ENCODE measurements at places on chromosomes 7 and 10. TPM values are rescaled to one million over a fixed set of nuclear protein-coding genes. Genes with fewer than 3 reads are reported as not detected.

GRCh38 chr10:106592396-106592795 lies 572.1 kb downstream of the SORCS1 start:
- DNase-seq: no peak

DNA sequence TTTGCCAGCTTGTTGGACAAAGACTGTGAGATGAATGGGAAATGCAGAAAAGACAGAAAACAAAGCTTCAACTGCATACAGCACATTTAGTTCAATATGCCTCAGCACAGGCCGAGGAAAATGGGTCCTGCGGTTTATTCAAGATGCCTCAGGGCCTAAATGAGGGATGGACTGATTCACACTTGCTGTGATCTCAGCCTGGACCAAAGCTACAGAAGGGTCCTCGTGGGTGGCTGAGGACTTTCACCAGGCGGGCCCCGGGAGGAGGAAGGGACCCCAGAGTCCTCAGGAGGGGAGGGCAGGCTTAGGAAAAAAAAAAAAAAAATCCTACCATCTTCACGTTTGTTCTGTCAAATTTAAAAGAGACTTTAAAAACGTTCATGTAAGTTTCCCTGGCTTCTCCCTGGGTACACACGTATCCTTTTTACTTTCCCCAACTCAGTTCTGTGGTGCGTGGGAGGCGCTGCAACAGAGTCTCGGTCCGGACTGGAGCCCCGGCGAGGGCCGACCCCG lies 624 bp upstream of the ZNF783 start:
- DNase-seq: no peak

- DNase-seq: no peak
Observed at GRCh38 chr7:44727158-44727936, 21.3 kb upstream of the ZMIZ2 start.

AGK gene
- 41.3 TPM for total RNA-seq

AGFG2 gene
- 35.4 TPM for total RNA-seq

- no peak for DNase-seq
Observed at GRCh38 chr10:108051218-108051617, 886.7 kb upstream of the SORCS1 start.

DNA sequence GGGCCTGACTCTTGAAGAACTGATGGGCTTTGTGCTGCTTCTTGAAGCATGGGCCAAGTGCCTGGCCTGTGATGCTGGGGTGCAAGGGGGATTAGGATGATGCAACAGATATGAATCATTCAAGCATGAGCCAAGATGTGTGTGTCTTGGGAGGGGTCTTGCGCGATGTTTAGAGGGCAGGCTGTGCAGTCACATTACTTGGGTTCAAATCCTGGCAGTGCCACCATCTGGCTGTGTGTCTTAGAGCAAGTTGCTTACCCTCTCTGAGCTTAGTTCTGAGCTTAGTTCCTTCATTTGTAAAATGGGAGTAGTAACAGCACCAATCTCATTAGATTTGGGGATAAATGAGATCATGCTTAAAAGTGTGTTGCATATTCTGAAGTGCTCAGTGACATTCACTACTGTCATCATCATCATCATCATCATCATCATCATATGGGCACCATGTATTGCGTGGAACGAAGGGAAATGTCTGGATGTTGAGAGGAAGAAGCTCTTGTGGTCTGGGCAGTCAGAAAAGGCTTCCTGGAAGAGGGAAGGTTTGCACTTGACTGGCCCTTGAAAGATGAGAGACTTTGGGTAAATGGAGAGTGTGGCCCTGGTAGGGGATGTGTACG lies 9.3 kb downstream of the UNC5B start:
- DNase-seq: no peak

- DNase-seq: no peak
Observed at GRCh38 chr10:93752761-93753160, 5.0 kb upstream of the LGI1 start.

KCND2 gene
- 0.24 TPM for total RNA-seq

TAS2R4 gene
- 0.12 TPM for total RNA-seq

SHH gene
- not detected for total RNA-seq

DNA sequence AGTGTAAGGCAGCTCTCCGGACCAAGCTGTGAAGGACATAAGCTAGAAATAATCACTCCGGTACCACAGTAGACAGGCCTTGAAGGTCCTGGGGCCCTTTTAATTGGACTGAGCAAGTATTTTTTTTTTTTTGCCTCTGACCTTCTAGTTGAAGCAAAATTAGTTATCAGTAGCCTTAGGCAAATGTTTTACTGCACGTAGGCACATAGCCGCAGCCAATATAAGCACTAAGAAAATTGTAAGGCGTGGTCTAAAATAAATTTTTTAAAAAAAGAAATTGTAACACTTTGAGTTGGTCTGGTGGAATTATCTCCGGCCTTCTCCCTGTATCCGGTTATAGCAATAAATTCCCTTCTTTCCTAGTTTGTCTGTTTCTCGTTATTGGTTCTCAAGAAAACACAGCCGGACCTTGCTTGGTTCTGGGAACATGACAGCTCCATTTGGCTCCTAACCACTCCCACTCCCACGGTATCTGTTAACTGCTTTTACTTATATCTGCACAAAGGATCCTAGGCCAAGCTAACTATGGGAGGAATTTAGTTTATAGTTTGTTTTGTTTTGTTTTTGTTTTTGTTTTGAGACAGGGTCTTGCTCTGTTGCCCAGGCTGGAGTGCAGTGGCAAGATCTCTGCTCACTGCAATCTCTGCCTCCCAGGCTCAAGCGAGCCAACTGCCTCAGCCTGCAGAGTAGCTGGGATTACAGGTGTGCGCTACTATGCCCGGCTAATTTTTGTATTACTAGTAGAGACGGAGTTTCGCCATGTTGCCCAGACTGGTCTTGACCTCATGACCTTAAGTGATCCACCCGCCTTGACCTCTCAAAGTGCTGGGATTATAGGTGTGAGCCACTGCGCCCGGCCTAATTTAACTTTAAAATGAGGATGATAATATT lies 124.4 kb upstream of the KIF5B start:
- DNase-seq: no peak

DNA sequence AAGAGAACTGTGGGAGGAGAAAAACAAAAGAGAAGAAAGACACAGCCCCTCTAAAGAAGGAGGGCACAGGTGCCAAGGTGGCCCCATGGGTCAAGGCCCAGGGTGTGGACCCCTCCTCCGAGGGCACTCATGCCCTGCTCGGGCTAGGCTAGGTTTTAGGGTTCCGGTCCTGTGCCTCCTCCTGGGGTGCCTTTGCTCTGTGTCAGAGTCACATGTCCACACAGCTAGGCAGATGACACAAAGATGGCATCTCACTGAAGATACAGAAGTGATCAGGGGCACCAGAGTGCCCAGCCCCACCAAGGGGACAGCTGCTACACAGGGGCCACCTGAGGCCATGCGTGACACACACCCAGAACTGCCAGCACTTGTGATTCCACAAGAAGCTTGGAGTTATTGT lies 116.4 kb upstream of the PPIF start:
- DNase-seq: no peak

ENKUR gene
- not detected for total RNA-seq

EVX1 gene
- not detected for total RNA-seq

- peak; percentile 17 for DNase-seq
Observed at GRCh38 chr10:110546077-110546476, 21.4 kb upstream of the SMC3 start.

DNA sequence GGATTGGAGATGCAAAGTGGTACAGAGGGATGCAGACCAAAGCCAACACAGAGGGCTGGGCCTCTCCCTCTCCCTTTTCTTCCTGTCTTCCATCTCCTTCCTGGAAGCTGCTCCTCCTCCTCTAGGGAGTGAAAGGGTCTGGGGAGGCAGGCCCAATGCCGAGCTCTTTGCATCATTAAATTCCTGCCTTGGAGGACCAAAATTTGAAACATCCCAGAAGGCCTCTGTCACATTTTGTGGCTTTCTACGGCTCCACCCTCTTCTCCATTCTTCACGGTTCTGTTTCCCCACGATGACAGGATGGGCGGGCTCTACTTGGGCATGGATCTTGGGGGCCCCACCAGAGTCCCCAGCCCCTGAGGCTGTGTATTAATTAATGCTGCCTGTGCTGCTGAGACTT lies 76.4 kb downstream of the NEURL1 start:
- no peak for DNase-seq

DNA sequence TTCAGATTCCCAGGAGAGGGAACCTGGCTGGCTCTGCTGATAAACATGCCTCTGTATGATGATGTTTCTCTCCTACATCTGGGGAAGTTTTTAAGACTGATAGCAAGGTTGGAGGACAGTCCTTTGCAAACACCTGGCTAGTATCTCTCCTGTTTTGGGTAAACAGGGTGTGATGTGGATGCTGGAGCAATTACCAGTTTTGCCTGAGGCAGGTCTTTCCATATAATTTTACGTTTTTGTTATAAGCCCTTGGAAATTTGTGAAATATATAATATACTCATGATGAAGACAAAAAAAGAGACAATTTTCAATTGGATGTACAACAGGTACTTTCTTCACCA lies 138.6 kb downstream of the ADAM22 start:
- no peak for DNase-seq

PPP1R3C gene
- total RNA-seq: 64.4 TPM

DNA sequence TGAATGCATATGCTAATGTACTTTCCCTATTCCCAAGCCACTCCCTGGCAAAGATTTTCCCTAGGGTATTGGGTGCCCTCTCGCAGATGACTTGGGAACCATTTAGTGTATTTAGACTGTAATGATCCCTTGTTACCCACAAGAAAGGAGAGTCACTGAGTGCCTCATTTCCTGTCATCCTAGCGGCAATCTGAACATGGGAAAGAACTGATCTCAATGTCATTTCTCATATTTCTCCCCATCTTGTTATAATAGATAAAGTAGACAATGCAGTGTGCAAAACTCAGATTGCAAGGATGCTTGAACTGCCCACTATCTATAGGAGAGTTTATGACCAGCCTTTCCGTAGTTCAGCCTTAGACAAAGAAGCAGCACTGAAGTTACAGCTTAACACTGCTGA lies 123.3 kb downstream of the MICU1 start:
- DNase-seq: no peak

DNA sequence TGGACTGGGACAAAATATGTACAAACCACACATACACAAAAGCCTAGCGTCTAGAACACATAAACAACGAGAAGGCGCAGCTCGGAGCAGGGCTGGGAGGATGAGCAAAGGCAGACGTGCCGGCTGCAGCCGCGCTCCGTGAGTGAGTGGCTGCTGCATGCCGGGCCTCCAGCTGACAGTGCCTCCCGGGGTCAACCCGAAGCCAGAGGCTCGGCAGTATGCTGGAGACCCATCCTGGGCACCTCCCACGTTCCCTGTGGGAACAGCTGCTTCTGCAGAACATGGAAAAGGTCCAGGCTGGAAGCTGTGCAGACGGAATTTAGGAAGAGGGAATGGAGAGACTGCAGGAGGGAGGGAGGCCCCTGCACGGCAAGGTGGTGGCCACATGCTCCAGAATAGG lies 3.6 kb upstream of the GPR146 start:
- no peak for DNase-seq

PKD2L1 gene
- not detected for total RNA-seq

- no peak for DNase-seq
Observed at GRCh38 chr7:39588416-39588815, 22.2 kb downstream of the YAE1 start.

- no peak for DNase-seq
Observed at GRCh38 chr10:116827214-116827671, 22.1 kb upstream of the ENO4 start.

DNA sequence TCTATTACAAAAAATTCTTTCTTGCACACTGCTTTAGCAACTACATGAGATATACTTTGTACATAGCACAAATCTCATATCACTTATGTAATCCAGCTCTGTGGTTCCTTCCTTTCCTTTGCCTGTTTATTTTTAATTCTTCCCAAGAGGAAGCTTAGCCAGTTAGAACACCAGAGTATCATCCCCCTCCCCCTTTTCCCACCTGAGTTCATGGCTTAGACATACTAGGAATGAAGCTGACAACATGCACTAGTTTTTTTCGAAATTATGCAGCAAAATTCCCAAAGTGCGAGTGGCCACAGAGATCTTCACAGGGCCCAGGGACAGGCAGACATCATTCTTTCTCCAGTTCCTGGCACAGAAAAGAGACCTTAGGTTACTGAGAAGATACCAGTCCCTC lies 17.8 kb downstream of the CAV1 start:
- no peak for DNase-seq

GRCh38 chr7:262251-262572 lies 27.8 kb upstream of the FOXL3 start:
- peak; percentile 21 for DNase-seq

DNA sequence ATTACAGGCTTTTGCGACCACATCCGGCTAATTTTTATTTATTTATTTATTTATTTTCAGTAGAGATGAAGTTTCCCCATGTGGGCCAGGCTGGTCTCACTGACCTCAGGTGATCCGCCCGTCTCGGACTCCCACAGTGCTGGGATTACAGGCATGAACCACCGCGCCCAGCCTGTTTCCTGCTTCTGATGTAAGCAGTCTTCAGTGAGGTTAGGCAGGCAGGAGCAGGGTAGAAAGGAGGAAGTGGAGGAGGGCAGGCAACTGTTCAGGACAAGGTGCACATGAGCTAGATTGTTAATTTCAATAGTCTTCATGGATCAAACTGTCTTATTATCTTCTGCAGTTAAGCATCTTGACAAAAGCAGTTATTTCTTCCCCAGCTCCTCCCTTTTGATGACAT lies 605.0 kb downstream of the CCSER2 start:
- no peak for DNase-seq

DNA sequence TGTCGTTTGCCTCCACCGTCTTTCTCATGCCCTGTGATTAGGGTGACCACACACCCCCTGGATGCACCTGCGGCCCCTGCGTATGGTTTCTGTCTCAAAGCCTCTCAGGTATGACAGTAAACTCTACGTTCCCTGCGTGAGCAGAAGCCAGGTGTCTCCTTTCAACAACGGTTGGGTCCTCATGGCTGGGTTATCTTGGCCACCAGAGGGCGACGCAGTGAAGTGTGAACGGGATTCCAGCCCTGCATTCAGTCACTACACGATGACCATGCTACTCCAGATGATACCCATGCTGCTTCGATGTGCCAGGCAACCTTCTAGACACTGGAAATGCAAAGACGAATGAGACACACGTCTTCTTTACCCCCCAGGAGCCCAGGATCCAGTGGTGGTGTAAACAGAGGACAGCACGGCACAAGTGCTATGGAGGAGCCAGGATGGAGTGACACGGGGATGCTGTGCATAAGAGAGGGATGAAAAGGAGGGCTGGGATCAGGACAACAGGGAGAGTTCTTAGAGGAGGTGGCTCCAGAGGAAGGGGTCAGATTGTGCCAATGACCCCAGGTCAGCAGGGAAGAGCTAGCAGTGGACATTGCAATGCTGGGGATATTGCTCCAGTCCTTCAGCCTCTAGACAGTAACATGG lies 228.1 kb upstream of the PFKP start:
- no peak for DNase-seq

DNA sequence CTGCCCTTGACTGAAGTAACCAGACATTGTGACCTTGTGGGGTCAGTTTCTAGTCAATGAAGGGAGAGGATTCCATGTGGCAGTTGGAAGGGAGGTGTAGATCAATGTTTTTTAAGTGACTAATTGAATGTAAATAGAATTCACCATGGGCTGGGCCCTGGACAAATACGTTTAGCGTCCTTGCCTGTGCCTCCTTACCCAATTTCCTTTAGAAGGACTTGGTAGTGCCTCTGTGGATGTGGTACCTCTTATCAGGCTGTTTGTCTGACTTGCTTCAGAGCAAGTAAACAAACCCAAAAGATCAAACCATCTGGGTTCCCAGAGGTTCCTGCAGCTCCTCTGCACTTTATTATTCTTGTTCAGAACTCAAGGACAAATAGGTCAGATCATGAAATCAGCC lies 4.3 kb upstream of the KAT6B start:
- no peak for DNase-seq

- DNase-seq: no peak
Observed at GRCh38 chr10:66783316-66783715, 142.5 kb upstream of the LRRTM3 start.
